Suppressor macrophage treated with lipopolysaccharide for 1 hour (primary cell): ENCODE measurements at places on chromosomes 4 and X.

GRCh38 chr4:114192854-114193253, 213.4 kb upstream of the ARSJ start:
- DNase-seq: no peak

DNA sequence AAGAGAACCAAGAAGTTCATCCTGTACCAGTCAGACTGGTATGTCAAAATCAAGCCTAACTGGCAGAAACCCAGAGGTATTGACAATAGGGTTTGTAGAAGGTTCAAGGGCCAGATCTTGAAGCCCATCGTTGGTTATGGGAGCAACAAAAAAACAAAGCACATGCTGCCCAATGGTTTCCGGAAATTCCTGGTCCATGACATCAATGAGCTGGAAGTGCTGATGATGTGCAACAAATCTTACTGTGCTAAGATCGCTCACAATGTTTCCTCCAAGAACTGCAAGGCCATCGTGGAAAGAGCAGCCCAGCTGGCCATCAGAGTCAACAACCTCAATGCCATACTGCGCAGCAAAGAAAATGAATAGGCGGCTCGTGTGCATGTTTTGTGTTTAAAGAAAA, 172.7 kb upstream of the MED14 start:
- DNase-seq: no peak

GRCh38 chrX:84710611-84711010, 208.4 kb upstream of the HDX start:
- no peak for DNase-seq

GRCh38 chrX:134537179-134537955, 77.4 kb downstream of the HPRT1 start:
- DNase-seq: peak; percentile 28

DNA sequence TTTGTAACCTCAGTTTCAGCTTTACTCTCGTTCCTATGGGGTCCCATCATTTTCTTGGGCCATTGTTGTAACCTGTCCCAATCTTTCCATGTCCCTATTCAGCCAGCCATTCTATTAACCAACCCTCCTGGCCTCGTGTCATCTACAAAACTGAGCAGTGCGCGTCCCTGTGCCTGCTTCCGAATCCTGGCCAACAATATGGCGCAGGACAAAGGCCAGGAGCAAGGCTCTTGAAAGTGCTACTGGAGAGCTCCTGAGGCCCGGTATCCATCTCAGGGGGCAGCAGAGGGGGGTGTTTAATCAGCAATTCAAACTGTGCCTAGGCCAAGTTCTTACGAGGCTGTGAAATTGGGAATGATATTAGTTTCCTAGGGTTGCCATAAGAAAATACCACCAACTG, 41.2 kb upstream of the APLN start:
- DNase-seq: no peak

- DNase-seq: no peak
These were observed 296.3 kb downstream of the GALNTL6 start for GRCh38 chr4:172109466-172109865.

DNA sequence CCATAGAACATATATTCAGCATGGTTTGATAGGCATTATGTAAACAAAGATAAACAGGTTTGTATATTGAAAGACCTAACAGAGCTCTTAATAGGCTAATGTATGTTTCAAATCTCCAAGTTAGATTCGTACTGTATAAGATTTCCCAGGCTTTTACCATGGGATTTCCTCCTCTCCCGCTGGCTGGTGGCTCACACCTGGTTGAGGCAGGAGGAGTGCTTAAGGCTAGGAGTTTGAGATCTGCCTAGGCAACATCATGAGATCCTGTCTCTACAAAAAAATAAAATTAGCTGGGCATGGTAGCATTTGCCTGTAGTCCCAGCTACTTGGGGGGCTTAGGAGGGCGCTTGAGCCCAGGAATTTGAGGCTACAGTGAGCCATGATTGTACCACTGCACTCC, 5.4 kb downstream of the CPE start:
- no peak for DNase-seq

DNA sequence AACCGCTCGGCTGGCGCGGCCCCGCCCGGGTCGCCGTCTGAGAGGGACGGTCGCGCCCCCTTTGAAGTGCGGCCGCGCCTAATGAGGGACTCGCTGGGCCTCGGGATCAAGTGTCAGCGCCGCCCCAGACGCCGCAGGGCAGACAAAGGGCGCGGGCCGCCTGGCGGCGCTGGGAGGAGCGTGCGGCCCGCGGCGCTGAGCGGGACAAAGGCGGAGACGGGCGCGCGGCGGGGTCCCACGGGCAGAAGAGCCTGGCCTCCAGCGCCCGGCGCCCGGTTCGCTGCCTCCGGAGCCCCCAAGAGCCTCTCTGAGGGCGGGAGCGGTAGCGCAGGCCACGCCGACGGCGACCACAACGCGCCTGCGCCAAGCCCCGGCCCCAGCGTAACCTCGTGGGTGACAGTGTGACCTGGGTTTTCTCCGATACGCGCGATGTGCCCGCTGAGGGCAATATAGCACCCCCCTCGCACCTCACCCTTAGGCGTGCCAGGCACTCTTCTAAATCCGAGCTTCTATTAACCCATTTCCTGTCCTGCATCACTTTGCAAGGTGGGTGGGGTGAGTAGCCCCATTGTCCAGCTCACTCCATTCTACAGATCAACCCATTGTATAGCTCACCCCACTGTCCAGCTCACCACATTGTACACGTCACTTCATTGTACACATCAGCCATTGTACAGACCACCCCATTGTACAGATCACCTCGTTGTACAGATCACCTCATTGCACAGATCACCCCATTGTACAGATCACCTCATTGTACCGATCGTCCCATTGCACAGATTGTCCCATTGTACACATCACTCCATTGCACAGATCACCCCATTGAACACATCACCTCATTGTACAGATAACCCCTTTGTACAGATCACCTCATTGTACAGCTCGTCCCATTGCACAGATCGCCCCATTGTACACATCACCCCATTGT, 33.7 kb upstream of the STX18 start:
- DNase-seq: peak; percentile 72

DNA sequence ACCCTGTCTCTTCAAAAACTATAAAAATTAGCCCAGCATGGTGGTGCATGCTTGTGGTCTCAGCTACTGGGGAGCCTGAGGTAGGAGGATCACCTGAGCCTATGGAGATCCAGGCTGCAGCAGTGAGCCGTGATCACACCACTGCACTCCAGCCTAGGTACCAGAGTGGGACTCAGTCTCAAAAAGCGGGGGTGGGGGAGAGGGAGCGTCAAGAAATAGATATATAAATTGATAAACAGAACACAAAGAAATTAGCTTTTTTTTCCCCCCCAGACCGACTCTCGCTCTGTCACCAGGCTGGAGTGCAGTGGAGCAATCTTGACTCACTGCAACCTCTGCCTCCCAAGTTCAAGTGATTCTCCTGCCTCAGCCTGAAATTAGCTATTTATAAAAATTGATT, 14.1 kb downstream of the PDS5A start:
- DNase-seq: no peak

GRCh38 chrX:17590892-17591740, 146.2 kb upstream of the SCML1 start:
- DNase-seq: peak; percentile 52

- DNase-seq: peak; percentile 33
These were observed 114.9 kb upstream of the TEX13D start for GRCh38 chrX:124217304-124218251.

- DNase-seq: no peak
These were observed 10.2 kb upstream of the N4BP2 start for GRCh38 chr4:40046311-40046980.

DNA sequence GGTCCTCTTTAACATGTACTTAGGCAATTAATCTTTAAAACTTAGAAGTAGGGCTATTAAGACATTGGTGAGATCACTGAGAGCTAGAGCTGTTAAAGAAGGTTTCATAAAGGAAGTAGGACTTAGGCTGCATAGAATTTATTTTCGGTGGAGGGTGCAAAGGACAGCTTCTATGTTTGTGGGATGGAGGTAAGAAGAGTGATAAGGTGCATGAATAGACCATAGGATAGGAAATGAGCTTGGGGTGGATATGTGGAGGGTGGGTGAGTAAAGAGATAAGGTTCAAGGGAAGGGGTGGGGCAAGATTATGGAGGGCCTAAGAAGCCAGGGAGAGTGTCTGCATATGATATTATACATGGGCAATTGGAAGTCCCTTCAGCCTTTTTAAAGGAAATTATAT, 15.9 kb downstream of the RTL9 start:
- no peak for DNase-seq

GRCh38 chr4:65973186-65973585, 302.9 kb upstream of the EPHA5 start:
- DNase-seq: no peak
